ENCODE measurements at places on chromosomes 16 and 17.

DNA sequence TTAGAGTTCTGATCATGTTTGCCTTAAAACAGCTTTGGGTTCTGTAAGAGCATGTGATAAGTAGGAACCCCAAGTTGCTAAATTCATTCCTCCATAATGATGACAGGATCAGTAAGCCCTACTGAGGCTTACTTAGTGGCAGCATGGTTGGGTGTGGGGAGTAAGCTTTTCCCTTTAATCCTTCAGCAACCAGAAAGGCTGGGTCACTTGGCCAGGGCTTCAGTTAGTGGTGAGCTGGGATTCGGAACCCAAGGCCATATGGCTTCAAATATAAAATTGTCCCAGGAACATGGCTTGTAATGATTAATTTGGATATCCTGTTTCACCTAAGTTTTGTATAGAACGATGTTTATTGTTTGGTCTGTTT lies 850 bp downstream of the GINS3 start:
- DNase-seq, result no peak

DNA sequence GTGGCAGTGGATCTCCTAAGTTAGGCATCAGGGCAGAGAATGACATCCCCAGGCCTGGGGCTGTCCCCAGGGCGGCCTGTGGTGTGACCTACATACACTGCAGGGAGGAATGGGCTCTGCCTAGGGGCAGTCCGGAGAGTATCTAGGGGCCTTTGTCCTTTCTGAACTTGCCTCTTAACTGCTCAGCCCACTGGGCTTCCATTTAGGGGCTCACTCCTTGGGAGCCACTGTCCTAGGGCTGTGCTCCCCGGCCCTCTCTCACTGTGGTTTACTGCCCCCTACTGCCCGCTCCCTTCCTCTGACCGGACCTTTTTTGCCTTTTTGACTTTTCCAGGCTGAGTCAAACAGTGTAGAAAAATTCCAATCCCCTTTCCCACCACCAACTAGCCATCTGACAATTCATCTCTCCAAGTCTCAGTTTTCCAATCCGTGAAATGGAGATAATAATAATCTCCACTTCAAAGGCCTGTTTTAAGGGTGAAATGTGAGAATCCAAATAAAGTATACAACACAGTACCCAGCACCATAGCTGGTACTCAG lies 66.8 kb downstream of the DNAH3 start:
- DNase-seq, result peak; percentile 61

DNA sequence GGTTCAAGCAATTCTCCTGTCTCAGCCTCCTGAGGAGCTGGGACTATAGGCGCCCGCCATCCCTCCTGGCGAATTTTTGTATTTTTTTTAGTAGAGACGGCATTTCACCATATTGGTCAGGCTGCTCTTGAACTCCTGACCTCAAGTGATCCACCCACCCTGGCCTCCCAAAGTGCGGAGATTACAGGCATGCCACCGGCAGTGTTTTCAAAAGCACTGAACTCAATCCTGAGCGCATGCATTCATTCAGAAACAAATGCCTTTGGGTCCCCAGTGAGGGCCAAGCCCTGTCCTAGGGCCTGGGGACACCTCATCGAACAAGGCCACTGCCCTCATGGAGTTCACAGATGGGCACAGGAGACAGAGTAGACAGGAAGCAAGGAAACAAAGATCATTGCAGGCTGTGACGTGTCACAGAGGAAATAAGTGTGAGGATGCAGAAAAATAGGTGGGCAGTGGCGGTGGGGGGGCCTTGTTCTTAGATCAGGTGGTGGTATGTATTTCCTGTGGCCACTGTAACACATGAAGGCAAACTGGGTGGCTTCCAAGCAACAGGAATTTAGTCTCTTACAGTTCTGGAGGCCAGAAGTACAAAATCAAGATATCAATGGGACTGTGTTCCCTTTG lies 12.5 kb downstream of the TMEM114 start:
- DNase-seq, result no peak

GRCh38 chr16:17062676-17063075 lies 408.1 kb downstream of the XYLT1 start:
- DNase-seq, result peak; percentile 42

DNA sequence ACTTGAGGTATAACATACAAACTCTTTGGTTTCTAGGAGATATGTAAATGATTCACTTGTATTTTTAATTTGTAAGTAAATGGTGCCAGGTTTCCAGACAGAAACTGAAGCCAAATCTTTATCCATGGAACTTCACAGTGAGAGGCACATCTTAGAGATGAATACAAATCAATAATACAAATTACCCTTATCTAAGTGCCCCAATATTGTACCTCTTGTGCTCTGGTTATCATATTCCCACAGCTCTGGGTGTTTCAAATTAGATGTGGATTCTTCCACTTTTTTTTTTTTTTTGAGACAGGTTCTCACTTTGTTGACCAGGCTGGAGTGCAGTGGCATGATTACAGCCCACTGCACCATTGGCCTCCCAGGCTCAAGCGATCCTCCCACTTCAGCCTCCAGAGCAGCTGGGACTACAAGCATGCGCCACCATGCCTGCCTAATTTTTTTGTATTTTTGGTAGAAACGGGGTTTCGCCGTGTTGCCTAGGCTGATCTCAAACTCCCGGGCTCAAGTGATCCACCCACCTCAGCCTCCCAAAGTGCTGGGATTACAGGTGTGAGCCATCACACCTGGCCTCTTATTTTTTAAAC lies 38.0 kb upstream of the DHX40 start:
- DNase-seq, result no peak
